Midbrain (tissue), 1 donor: ENCODE measurements at places on chromosomes 1 and 21.

DNA sequence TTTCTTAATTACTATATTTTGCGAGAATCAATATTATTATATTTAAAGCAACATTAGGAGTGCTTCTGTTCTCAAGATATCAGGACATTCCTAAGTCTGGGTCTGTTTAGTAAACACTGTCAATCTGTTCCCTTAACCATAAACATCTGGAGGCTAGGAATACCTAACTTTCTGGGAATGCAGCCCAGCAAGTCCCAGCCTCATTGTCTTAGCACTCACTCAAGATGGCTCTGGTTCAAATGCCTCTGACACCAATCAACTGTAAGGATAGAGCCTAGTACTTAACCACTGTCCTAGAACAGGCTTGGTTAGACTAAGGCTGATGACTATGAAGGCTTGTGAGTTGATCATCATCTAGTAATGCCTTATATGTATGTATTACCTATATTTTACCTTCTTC lies 61.5 kb downstream of the TNN start:
- DNase-seq = no peak

GRCh38 chr1:206609229-206609991 lies 2.9 kb downstream of the EIF2D start:
- DNase-seq = no peak

GRCh38 chr21:42401154-42401553 lies 2.5 kb upstream of the UBASH3A start:
- no peak for DNase-seq

DNA sequence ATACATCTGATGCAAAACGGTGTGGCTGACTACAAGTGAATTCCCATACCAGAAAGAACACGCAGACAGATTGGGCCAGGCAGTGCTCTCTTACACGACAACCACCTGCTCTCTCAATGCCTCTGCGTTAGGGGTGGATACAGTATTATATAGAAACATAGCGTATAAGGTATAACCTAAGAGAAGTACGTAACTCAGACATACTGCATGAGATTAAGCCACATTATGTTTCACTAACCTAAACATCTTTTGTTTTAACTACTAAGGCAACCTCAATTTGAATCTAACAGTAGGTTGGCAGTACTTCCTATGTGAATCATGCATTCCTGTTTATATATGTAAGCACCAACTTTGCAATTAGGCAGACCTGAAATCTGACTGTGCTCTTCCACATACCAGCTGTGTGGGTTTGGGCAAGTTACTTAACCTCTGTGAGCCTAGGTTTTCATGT lies 58.1 kb upstream of the COA6 start:
- DNase-seq = no peak

- no peak for DNase-seq
These were observed 128.3 kb downstream of the NRDC start for GRCh38 chr1:51750218-51750617.

- DNase-seq = no peak
These were observed 209.8 kb downstream of the PTPRC start for GRCh38 chr1:198848649-198849048.

GRCh38 chr1:94120570-94120901 lies 412 bp downstream of the ABCA4 start:
- no peak for DNase-seq

GRCh38 chr1:89962024-89962741 lies 32.7 kb upstream of the ZNF326 start:
- DNase-seq = no peak

GRCh38 chr1:200454425-200454824 lies 44.6 kb upstream of the ZNF281 start:
- no peak for DNase-seq

DNA sequence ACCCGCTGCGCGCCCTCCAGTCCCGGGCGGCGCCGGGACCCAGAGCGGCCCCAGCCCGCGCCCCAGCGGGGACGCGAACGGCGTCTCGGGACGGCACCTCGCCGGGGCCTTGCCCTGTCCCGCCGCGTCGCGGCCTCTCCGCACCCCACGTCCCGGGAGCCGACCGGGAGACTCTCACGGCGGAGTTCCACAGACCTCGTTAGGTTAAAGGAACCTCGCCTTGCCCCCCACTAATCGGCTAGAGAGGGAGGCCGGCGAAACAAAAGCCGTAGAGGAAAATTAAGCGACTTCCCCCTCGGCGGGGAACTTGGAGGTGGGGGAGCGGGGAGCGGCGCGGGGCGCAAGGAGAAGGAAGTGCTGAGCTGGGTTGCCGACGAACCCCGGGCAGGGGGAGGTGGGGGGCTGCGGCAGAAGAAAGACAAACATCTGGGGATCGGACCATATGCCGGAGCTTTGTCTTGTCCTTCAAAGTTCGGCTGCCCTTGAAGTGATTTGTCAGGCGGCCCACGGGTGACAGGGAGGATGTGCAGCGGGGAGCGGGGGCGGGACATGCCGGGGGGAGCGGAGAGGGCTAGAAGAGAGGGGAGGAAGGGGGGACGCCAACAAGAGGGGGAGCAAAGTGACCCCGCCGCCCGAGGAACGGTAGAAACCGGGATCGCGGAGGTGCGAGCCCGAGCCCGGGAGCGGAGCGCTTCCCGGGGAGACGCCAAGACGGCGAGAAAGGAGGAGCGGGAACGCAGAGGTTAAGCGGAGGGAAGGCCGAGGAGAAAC lies 120.0 kb upstream of the RRP15 start:
- no peak for DNase-seq

- no peak for DNase-seq
These were observed 116.2 kb downstream of the SLC45A1 start for GRCh38 chr1:8434101-8434500.

GRCh38 chr1:19643602-19644394 lies at the start of gene NBL1:
Gene NBL1, plus strand, starts transcription at chr1:19644311. Its CDS starts 10,720 bp downstream, at chr1:19655031.
- peak; percentile 16 for DNase-seq

DNA sequence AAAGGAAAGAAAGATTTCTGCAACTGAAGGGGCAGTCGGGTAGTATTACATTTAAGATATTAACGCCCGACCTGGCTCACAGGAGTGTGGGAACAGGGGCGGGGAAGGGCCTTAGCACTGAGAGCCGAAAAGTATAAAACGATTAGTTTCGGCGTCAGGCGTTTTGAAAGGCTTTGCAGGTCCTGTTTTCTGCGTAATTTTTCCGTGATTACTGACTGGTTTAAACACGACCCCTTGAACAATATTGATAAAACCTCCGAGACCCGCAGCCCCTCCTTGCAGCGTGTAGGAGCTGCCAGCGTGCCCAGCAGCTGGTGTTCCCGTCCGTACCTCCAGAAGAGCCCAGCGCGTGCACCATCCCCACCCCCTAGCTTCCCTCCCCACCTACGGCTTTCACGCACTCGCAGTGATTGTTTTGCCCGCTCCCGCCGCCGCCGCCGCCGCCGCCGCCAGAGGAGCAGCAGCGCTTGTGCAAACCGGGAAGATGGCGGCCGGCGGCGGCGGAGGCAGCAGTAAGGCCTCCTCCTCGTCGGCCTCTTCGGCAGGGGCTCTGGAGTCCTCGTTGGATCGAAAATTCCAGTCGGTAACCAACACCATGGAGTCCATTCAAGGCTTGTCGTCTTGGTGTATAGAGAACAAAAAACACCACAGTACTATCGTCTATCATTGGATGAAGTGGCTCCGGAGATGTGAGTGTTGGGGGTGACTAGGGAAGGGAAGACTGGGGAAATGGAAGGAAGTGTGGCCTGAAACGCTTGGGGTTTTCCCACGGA lies 470 bp downstream of the RPRD2 start:
- DNase-seq = peak; percentile 71

DNA sequence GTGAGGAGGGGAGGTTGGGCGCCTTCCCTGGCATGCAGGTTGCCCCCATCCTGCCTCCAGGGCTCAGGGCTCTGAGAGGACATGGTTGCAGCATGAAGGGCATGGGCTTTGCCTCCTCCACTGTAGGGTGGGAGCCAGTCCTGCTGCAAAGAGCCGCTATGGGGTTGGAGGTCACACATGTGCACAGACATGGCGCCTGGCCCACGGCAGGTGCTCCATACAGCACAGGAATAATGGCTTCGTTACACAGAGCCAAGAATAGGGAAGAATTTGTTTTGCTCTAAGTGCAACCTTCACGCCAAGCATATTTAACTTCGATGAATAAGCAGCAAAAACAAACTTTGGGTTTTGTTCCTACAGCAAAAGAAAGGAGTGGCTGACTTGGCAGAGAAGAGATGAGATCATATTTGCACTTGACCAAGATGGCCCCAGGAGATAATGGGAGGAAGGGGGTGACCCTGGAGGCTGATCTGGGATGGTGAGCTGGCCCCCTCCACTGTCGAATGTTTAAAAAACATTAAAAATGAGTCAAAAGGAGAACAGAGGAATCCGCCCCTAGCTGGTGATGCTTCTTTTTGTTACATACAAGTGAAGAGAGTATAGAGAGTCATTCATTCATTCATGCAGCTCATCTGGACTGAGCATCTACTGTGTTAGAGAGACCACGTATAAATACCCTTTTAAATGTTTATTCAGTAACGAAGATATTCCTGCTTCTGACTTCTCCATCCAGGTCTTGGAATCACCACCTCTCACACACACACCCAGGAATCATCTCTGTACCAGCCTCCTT lies 12.4 kb upstream of the C2CD2 start:
- DNase-seq = no peak

- no peak for DNase-seq
These were observed 64.7 kb downstream of the SCCPDH start for GRCh38 chr1:246788895-246789338.

- no peak for DNase-seq
These were observed 1141.6 kb upstream of the ADGRL2 start for GRCh38 chr1:80659161-80659560.

- DNase-seq = no peak
These were observed 17.0 kb upstream of the ADAR start for GRCh38 chr1:154624746-154625643.

DNA sequence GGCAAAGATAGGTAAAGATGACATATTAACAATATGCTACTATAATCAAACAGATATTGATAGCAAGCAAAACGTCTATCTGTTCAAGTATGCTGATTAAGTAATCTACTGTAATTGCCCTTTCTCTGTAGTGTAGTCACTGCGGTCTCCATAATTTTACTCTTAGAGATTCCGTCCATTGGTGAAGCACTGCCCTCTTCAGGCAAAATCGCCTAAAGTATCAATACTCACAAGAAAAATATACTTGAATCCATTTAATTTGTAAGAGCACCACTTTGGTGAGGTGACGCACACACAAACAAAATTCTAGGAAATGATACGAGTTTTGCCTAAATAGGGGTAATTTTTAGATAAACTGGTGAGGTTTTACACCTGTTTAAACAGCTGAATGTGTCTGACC lies 434.6 kb upstream of the CHRM3 start:
- DNase-seq = peak; percentile 34

GRCh38 chr1:172084876-172085275 lies 243.6 kb downstream of the DNM3 start:
- no peak for DNase-seq

GRCh38 chr1:200751717-200752116 lies 13.0 kb downstream of the CAMSAP2 start:
- DNase-seq = no peak

DNA sequence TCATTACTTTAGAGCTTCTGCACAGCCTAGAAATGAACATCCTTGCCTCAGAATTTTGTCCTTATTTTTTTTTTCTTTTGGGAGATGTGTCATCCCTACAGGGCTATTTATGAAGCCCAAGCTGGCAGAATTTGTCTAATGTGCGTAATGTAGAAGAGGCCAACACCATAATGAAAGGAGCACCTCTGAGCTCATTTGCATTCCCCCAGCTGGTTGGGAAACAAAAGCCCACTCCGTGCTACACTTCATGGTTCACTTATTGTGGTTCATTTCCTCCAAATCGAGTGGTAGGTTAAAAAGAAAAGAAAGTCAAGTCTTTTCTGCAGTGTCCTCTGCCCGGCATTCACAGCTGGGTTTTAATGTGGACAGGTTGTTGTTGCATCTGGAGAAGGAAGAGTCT lies 73.5 kb downstream of the KAZN start:
- no peak for DNase-seq

DNA sequence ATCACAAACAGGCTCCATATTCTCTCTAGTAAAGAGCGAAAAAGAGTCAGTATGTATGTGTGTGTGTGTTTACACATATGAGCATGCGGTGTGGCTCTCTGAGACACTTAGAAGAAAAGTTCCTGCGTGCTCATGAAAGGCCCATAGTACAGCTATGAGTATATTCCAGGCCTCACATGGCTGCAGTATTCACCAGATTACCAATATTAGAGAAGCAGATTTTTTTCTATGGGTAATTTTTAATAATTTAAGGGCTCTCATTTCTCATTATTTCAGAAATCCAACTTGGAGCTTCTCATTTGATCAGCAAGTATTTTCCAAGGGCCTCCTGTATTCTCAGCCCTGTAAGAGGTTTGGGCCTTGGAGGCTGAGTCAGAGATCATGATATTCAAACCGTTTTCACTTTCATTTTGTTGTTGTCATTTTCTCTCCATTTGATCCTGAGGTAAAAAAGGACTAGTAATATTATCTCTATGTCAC lies 232.9 kb upstream of the SGIP1 start:
- DNase-seq = no peak

DNA sequence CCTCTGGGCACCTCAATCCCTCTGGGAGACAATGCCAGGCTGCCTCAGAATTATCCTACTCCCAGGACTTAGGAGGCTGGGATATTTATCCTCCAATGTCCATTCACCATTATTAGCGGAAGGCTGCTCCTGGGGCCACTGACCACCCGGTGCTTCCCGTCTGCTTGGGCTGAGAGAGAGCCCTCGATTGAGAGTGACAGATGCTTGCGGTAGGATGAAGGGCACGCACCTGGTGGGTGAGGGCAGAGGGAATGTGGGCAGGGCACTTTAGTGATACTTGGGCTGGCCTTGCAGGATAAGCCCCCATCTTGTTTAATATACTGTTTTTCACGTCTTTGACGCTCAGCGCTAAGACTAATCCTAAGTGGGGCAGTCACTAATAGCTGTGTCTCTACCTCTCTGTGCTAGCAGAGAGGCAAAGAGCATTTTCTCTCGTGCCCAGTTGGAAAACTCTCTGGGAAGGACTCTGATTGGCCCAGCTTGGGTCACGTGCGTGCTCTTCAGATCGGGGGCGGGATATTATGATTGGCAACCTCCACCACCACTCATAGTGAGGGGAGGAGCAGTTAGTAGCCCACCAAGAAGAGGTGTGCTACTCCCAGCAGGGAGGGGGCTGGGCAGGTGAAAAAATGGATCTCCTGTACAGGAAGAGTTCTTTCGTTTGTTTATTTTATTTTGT lies 10.6 kb upstream of the PARS2 start:
- no peak for DNase-seq

DNA sequence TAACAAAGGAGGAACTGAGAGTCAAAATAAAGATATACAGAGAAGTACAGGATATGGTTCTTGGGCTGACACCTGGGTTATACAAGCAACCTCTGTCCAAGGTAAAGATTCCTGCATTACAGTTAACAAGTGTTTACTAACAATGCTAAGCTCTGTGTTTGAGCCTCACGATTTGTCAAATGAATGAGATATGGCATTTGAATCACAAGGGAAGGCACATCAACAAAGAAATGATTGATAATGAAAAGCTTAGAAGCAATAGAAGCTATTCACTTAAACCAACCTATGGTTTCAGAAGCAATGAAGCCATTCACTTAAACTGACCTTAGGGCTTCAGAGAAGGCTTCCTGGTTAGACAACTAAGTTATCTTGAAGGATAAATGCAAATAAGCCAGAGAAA lies 199.5 kb downstream of the AGBL4 start:
- DNase-seq = no peak
